Activated naive CD8-positive, alpha-beta T cell treated with anti-CD3 and anti-CD28 coated beads for 36 hours (primary cell): ENCODE measurements at places on chromosomes 5 and 9.
A peak's percentile ranks its signal among the peaks of the same experiment; 100 is the strongest.

DNA sequence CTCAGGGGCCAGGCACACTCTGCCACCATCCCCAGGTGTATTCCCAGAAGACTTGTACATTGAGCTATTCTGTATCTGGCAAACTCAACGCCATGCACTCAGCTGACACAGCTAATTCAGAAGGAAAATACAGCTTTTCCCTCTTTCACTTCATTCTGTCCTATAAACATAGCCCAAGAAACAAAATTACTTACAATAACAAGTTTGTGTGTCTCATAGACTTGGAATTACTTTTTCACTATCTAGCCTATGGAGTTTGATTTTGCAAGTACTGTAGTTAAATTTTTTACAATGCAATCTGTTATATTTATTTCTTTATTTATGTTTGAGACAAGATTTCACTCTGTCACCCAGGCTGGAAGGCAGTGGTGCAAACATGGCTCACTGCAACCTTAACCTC lies 125.1 kb upstream of the KLF9 start:
- DNase-seq: no peak

DNA sequence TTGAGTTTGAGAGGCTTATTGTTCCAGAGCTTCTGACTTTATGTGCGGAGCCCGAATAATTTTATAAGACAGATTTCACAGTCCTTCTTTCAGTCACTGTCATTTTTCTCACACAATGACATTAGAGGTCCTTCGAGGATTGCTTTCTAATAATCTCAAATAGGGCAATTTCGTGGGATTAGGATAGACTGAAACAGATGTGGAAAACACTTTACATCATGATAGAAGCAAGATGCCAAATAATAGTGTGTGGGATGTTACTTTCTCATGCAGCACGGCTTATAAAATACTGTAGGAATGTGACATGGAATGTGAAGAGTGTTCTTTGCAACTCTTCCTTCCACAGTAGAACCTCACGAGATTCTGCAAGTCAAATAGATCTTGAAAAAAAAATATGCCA lies 451.3 kb downstream of the SEMA5A start:
- DNase-seq: no peak

DNA sequence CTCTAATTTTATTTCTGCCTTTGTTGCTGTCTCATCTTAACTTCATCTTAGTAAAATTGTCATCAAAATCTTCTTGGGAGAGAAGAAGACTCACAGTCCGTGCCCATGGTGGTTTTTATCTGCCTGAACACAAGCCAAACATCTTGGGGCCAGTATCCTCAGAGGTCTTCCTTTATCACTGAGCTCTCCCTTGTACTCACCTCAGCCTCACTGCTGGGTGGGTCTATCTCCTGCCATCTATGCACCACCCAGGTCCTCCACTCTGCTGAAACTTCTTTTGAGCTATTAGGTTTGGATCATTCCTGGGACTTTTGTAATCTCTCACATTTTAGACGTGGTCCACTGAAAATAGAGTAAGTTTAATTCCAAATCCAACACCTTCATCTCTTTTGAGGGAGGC lies 116.3 kb upstream of the EPB41L4A start:
- DNase-seq: no peak

- DNase-seq: peak; percentile 29
Measured at GRCh38 chr9:131627648-131628458, 82.5 kb downstream of the PRRT1B start.

DNA sequence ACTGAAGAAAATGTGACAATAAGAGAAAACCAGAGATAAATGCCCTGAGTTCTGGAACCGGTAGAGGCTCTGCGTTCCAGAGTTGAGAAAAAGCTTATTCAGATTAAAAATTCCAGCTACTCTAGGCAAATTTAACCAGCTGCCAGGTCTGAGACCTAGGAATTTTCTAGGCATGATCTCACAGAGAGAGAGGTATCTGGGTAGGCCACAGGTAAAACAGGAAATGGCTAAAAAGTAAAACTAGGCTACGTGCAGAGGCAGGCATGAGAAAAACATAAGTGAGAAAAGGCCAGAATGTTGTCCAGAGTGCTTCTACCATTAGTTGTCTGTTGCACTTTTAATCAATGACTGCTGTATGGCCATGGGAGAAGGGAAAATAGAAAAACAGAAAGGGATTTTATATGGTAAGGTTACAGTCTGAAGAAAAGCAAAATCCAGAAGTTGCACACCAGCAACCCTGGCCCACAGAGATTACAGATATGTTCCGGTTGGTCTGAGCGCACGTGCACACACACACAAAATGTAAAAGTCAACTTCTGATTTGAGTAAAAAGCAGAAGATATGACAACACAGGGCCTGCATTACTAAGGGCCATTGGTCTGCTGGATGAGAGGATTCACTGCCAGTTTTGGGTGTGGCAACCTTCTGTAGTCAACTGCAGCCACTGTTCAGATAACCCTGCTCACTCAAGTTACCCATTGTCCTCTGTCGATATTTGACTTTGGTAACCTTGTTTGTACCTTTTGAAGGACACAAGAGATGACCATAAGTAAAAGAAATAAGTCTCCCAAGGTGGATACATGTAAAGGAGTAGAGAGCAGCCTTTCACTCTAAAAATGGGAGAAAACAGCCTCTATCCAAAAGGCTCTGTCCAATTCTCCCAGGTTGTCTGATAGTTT lies 266.0 kb downstream of the DTWD2 start:
- no peak for DNase-seq

DNA sequence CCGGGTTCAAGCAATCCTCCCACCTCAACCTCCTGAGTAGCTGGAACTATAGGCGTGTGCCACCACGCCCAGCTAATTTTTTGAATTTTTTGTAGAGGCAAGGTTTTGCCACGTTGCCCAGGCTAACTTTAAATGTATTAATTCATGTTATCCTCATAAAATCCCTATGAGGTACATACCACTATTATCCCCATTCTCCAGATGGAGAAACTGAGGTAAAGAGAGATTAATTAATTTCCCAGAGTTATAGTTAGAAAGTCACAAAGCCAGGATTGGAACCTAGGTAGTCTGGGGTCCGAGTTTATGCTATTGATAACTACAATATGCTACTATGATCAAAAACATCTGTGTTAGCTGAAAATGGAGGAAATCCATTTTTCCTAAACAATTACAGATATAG lies 31.9 kb upstream of the GOLPH3 start:
- no peak for DNase-seq

GRCh38 chr5:4191041-4191440 lies 595.4 kb downstream of the IRX1 start:
- no peak for DNase-seq

DNA sequence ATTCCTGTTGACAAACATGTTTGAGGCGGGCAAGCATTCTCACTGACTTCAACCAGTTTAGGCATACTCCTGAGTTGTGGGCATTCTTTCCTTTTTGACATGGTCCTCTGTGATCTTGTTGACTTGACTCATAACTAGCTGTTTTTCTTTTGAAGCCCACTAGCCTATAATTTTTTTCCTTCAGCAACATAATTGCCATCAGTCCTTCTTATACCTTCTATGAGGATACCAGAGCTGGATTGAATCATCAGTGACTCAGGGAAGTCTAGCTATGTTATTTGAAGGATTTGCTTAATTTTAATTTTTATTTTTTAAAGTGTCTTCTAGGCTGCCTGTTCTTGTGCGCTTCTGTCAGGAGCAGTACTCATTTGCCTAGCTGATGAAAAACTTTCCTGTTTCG lies 259.5 kb downstream of the NR3C1 start:
- no peak for DNase-seq

- DNase-seq: no peak
Measured at GRCh38 chr9:89886281-89886700, 281.5 kb downstream of the GADD45G start.
